ENCODE measurements at places on chromosomes 6 and 20. TPM values are rescaled to one million over a fixed set of nuclear protein-coding genes. Genes with fewer than 3 reads are reported as not detected.

Gene IRF4
- not detected for total RNA-seq

Gene PRDM13
- not detected for total RNA-seq

Gene PSORS1C2
- total RNA-seq, result not detected

Gene ZKSCAN4
- total RNA-seq, result 2.1 TPM

Gene BTNL2
- total RNA-seq, result not detected

Gene GSTA2
- total RNA-seq, result not detected

Gene OVOL2
- not detected for total RNA-seq

Gene MBOAT1
- 6.2 TPM for total RNA-seq

Gene TINAG
- total RNA-seq, result not detected

Measured in mammary microvascular endothelial cell (primary cell).